ENCODE measurements at places on chromosomes 6 and 20. TPM values are rescaled to one million over a fixed set of nuclear protein-coding genes. Genes with fewer than 3 reads are reported as not detected.

DNA sequence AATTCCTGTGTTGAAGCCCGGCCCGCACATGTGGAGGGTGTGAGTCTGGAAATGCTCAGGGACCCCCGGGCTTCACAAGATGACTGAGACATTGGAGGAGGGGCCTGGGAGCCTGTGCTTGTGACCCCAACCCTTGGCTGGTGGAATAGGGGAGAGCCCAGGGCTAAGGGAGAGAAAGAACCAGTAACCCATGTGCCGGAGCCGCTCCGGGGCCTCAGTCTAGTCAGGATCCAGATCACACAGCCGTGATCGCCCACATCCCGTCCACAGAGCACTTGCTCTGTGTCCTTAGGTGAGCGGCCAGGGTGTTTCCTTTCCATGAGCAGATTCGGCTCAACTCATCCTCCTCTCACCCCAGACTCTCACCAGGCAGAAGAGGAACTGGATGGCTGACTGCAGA lies 152.3 kb upstream of the RPS6KA2 start:
- peaks cover 5% of the 10 kb centered on the region for H3K27me3 ChIP-seq
- peaks cover 4% of the 10 kb centered on the region for H3K4me1 ChIP-seq
- no peak overlapping the region for H3K27ac ChIP-seq

DNA sequence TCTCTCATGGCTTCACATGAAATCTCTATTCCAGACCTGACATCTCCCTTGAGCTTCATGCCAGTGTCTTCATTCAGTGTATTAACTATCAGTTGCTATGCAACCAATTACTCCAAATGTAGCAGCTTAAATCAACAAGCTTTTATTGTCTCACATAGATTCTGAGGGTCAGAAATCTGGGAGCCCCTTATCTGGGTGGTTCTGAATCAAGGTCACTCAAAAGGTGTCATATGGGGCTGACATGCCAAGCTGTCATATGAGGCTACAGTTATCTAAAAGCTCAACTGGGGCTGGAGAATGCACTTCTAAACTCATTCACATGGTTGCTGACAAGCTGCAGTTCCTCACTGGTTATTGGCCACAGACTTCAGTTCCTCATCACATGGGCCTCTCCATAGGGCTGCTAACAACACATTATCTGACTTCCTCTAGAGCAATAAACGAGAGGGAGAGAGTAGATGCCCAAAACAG lies 7.3 kb upstream of the CGA start:
- no peaks in the 10 kb centered on the region for H3K36me3 ChIP-seq
- no peak for DNase-seq
- no peak overlapping the region for H3K4me3 ChIP-seq

- no peaks in the 10 kb centered on the region for H3K4me1 ChIP-seq
- no peaks in the 10 kb centered on the region for H3K36me3 ChIP-seq
- no peak overlapping the region for H3K27ac ChIP-seq
- no peak for DNase-seq
These were observed 504.0 kb upstream of the PTCHD4 start for GRCh38 chr6:48615041-48615440.

DNA sequence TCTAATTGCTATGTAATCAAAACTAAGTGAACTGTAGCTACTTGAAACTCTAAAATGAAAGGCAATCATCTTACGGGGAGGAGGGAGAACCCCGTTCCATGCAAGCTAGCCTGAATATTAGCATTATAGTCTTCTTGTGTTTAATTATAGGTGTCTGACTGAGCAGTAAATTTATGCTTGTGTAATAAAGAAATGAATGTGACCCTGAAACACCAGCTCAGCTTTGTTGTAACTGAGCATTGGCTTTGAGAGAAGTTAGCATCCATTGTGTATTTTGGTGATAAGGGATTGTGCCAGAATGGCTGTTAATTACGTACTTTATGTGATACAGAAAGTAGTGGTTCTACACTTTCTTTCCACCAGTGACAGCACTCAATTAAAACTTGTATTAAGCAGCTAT lies 86.9 kb downstream of the QKI start:
- H3K36me3 ChIP-seq = peaks cover 17% of the 10 kb centered on the region
- peaks cover 4% of the 10 kb centered on the region for H3K4me1 ChIP-seq
- H3K27me3 ChIP-seq = peaks cover 8% of the 10 kb centered on the region
- H3K27ac ChIP-seq = no peak overlapping the region
- H3K4me3 ChIP-seq = no peak overlapping the region

The VSX1 gene
- total RNA-seq = not detected

DNA sequence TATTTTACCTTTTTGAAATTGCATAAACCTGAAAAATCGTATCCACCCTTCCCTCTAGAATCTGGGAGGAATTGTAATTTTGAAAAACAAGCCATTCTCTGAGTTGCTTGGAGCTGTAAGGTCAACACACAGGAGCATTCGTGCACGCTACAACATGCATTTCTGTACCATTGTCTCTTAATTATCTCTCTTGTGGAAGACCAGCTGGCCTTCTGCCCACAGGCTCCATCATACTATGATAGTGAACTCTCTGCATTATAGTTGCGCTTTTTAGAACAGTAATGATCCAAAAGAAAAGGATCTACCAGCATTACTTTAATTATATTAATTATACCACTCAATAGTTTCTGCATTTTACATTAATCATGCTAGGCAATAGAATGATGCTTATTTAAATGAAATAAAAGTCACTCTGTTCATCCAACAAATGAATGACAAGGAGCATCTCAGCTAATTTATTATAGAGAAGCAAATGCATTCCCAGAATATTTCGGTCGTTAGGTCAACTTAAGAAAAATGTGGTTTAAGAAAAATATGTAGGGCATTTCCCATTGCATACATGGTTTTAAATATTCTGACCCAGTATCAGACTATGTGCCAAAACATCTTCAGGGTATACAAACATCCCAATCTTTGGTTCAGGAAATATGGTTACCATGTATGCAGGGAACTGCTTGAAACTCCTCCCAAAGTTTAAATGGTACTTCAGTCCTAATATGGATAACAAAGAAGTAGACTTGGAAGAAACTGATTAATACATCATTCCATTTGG lies 263.5 kb downstream of the TFAP2A start:
- H3K4me1 ChIP-seq = peaks cover 3% of the 10 kb centered on the region
- H3K36me3 ChIP-seq = no peaks in the 10 kb centered on the region
- no peak overlapping the region for H3K4me3 ChIP-seq
- H3K27me3 ChIP-seq = no peaks in the 10 kb centered on the region
- no peak for DNase-seq

DNA sequence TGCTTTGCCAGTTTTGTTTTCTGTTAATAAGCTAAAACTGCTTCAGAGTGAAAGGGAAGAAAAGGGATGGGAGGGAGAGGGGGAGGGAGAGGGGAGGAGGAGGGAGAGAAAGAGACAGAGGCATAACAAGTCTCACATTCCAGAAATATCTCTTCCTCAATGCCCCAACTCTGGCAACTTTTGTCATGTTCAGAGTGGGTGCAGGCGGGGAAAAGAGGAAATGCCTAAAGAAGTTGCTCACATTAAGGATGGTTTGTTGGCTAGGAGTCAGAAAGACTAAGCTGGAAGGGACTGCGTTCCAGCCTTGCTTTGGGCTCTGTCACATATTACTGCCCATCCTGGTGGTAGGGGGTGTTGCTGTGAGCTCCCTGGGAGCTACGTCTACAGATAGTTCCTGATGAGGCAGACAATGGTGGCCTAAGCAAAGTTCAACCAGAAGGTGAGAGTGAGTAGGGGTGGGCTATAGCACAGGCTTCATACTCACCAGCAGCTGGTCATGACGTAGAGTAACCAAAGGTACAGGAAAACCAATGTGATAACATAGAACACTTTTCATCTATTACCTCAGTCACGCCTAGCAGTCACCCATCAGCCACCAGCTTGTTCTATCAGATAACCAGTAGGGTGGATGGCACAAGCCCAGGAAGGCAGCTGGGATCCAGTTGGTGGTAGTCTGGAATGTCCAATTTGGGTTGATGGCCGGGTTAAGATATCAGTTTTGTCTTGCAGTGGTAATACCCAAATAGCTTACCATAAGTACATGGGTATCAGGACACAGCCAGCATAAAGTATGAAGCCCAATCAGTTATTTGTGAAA lies 2.1 kb downstream of the TSPYL4 start:
- H3K27ac ChIP-seq = peak overlapping the region; percentile 11
- H3K4me1 ChIP-seq = peaks cover 22% of the 10 kb centered on the region
- peaks cover 5% of the 10 kb centered on the region for H3K27me3 ChIP-seq
- DNase-seq = no peak
- H3K36me3 ChIP-seq = peaks cover 3% of the 10 kb centered on the region
- H3K4me3 ChIP-seq = no peak overlapping the region

GRCh38 chr20:60851826-60852704 lies 400.0 kb upstream of the CDH4 start:
- no peaks in the 10 kb centered on the region for H3K4me1 ChIP-seq
- H3K4me3 ChIP-seq = no peak overlapping the region
- no peak overlapping the region for H3K27ac ChIP-seq
- no peaks in the 10 kb centered on the region for H3K36me3 ChIP-seq

The MUC21 gene
- 0.10 TPM for total RNA-seq

The PCSK2 gene
- total RNA-seq = 1.0 TPM

- DNase-seq = no peak
- peak overlapping the region; percentile 53 for H3K27ac ChIP-seq
- no peaks in the 10 kb centered on the region for H3K27me3 ChIP-seq
These were observed 135.1 kb downstream of the TBXT start for GRCh38 chr6:166032366-166033200.

DNA sequence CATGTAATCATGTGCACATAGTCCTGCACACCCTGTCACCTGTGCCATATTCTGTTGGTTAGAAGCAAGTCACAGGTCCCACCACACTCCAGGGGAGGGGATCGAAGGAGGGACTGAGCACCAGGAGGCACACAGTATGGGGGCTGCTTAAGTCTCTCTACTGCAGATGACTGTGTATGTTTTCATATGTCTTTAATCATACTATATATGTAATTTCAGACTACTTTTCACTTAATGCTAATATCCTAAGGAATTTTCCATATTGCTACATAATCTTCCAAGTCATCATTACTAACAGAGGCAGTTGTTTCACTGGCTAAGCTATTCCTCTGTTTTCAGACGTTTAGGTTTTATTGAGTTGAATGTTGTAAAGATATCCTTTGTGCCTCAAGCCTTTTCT lies 10.8 kb downstream of the EFCAB8 start:
- H3K4me1 ChIP-seq = peaks cover 6% of the 10 kb centered on the region
- H3K27me3 ChIP-seq = peaks cover 3% of the 10 kb centered on the region
- DNase-seq = no peak
- no peak overlapping the region for H3K4me3 ChIP-seq
- H3K36me3 ChIP-seq = peaks cover 3% of the 10 kb centered on the region

DNA sequence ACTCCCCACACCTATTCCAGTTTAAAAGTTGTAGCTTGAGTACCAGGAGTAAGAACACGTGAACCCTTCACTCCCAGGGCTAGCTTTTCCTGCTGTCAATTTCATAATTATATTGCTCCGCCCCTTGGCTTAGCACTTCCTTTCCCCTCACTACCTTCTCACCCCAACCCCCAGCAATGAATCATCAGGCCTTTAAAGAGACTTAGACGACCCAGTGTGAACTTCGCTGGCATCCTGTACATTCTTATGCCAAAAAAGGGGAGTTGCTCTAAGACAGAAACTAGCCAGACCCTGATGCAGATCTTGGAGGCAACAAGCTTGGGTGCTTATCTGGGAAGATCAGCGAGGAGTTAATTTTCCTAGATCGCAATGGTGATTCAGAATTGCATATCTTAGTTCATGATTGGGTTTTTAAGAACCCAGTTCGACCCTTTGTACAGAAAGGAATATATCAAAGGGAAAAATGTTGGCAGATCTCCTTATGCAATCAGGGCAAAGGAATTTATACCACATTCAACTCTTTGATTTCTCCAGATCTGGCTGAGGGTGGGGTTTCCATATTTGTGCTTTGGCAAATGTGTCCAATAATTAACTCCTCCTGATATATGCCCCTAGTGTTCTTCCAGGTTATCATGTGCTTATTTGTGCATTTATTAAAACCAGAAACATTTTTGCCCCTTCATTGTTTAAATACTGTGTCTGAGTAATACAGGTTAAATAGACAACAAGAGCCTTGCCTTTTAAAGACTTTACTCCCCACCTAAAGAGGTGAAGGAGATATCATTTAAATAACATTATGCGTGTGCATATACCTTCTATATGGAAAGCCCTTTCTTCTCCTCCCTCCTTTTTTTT lies 8.1 kb upstream of the ATXN1 start:
- no peaks in the 10 kb centered on the region for H3K36me3 ChIP-seq
- H3K27me3 ChIP-seq = no peaks in the 10 kb centered on the region
- no peak for DNase-seq
- peaks cover 7% of the 10 kb centered on the region for H3K4me1 ChIP-seq
- H3K27ac ChIP-seq = no peak overlapping the region
- H3K4me3 ChIP-seq = no peak overlapping the region

GRCh38 chr6:14665827-14666724 lies 548.5 kb downstream of the CD83 start:
- no peak overlapping the region for H3K27ac ChIP-seq
- DNase-seq = no peak
- H3K4me1 ChIP-seq = peaks cover 3% of the 10 kb centered on the region
- H3K4me3 ChIP-seq = no peak overlapping the region
- H3K36me3 ChIP-seq = no peaks in the 10 kb centered on the region
- H3K27me3 ChIP-seq = no peaks in the 10 kb centered on the region

The RIPOR3 gene
- 11.2 TPM for total RNA-seq

The EDN3 gene
- not detected for total RNA-seq

GRCh38 chr6:167825332-167826229 lies 1.1 kb upstream of the AFDN start:
- H3K27me3 ChIP-seq = peaks cover 22% of the 10 kb centered on the region
- H3K36me3 ChIP-seq = peaks cover 16% of the 10 kb centered on the region
- H3K4me3 ChIP-seq = peak overlapping the region; percentile 99

The SLX4IP gene
- 6.8 TPM for total RNA-seq

The MCM8 gene
- total RNA-seq = 8.2 TPM

The CDH22 gene
- total RNA-seq = 1.3 TPM

DNA sequence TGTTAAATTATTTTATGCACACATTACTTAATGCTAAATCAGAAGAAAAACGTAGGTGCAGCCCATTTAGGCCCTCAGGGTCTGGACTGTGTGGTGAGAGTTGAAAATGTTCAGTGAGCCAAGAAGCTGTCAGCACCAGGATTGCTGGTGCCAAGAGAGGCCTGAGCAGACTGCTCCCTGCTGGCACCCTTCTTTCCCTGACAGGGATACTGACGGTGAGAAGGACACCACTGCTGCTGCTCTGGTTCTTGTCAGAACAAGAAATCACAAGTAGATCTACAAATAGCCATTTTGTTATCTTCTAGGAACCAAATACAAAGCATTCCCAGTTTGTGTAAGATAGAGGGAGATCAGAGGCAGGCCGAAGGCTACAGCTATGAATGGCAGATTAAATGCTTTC lies 48.7 kb upstream of the CRISP1 start:
- no peaks in the 10 kb centered on the region for H3K36me3 ChIP-seq
- H3K27ac ChIP-seq = no peak overlapping the region
- no peaks in the 10 kb centered on the region for H3K4me1 ChIP-seq
- no peak overlapping the region for H3K4me3 ChIP-seq
- H3K27me3 ChIP-seq = no peaks in the 10 kb centered on the region

DNA sequence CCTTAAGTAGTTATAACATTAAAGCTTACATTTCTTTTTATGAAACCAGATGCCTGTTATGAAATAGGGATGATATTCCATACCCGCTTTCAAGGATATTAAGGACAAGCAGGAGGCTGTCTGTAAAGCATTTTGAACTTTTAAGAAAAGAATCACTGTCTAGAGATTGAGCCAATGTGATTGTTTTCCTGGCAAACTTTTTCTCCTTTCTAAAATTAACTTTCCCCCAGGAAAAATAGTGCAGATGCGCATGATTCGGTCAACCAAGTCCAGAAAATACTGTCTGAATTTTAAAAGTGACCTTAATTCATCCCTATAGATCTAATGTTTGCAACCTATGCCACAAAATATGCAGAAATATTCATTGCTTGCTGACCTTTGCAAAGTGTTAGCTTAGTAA lies 15.1 kb upstream of the DEK start:
- H3K27ac ChIP-seq = no peak overlapping the region
- H3K36me3 ChIP-seq = no peaks in the 10 kb centered on the region
- peaks cover 5% of the 10 kb centered on the region for H3K4me1 ChIP-seq

The ZNF165 gene
- total RNA-seq = 1.4 TPM

The EGFL8 gene
- total RNA-seq = 37.4 TPM
